Natural killer cell treated with Interleukin-12 subunit alpha and Interleukin-12 subunit beta and Interleukin-15 and Interleukin-18, amount 100 ng/mL, for 72 hours (primary cell): ENCODE measurements at places on chromosomes 1 and 21.

DNA sequence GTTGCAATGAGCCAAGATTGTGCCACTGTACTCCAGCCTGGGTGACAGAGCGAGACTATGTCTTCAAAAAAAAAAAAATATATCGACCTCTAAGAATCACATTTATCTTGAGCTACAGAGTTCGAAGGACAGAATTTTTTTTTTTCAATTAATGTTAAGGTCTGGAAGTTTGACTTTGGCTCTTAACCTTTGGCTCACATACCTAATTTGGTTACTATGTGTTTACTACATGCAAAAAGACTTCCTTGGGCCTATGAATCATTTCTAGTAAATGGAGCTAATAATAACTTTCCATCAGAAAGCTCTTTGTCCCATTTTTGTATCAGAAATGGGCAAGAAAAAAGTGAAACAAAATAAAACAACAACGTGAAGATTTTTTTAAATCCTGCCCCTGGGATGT, 351.2 kb downstream of the SMYD3 start:
- no peak for DNase-seq

GRCh38 chr1:93437976-93438605, 9.8 kb upstream of the FNBP1L start:
- DNase-seq: no peak

DNA sequence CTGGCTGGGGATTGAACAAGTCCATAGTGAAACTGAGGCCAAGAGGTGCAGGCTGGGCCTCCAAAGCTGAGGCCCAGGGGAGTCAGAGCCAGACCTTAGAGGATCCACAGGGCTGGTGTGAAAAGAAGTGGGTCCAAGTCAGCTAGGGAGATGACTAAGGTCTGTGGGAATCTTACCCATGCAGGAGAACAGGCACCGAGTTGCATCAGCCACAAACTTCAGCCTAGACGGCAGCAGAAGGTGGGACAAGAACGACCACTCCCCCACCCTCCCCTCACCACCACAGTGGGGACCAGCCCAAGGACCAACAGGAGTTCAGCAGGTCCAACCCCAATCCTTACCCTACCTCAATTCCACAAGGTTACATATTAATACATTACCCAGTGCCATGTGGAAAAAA, 282.3 kb downstream of the TTLL7 start:
- no peak for DNase-seq

- DNase-seq: peak; percentile 86
Measured at GRCh38 chr1:205321162-205321958, at the start of gene NUAK2. TSS of gene NUAK2 (minus strand) at chr1:205321745. CDS start at chr1:205321628, 117 bp downstream.

- DNase-seq: no peak
Measured at GRCh38 chr1:6953907-6954364, 168.7 kb downstream of the CAMTA1 start.

DNA sequence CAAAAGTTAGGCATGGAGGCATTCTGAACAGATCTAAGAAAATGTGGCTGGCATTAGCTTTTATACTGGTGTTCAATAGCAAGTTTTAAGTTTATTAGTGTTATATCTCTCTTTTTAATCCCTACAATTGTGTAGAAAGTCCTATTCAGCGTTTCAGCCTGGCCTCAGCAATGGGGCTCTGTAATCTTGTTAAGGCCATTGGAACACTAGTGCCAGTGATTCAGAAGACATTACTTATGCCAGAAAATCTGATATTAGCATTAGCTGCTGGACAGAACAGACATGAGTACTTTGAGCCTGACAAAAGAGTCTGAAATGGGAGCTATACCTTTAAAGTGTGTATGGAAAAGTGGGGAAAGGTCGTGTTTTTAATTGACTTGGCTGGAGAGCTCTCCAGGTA, 167.0 kb downstream of the NEGR1 start:
- DNase-seq: no peak
